Activated CD4-positive, CD25-positive, alpha-beta regulatory T cell treated with anti-CD3 and anti-CD28 coated beads, Interleukin-2, amount 50 U/mL, for 24 hours (primary cell): ENCODE measurements at places on chromosomes 3 and 15.

- peak; percentile 55 for ATAC-seq
These were observed at the start of gene CSK for GRCh38 chr15:74781431-74782258. Gene CSK, plus strand, starts transcription at chr15:74782080. Its CDS starts 16,218 bp downstream, at chr15:74798298.

GRCh38 chr3:36477655-36478054 is 97.4 kb downstream of the STAC start:
- no peak for ATAC-seq

DNA sequence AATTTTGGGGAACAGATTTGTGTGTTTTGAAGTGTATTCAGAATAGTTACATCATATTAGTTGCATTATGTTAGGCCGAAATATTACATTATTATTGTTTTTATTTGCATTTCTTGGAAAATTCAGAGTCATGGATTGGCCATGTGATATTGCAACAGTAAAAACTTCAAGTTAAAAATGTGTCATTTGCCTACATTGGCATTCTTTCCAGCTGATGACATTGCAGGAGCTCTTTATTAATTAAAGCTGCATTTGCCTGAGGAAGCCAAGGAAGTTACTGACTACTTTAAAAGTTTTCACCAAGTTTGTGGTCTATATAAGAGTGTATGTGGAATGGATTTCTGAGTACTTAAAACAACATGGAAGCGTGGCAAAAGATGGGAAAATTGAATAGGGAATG is 726.4 kb upstream of the SGO1 start:
- no peak for ATAC-seq

- ATAC-seq = no peak
These were observed 70.4 kb downstream of the LSM3 start for GRCh38 chr3:14248849-14249523.
